CD8-positive, alpha-beta memory T cell (primary cell): ENCODE measurements at places on chromosomes 2 and 18. TPM values are rescaled to one million over a fixed set of nuclear protein-coding genes. Genes with fewer than 3 reads are reported as not detected.

Gene UGT1A6
- not detected for total RNA-seq

Gene C2orf66
- not detected for total RNA-seq

Gene SNTG2
- 1.3 TPM for total RNA-seq

Gene KANSL1L
- total RNA-seq, result 5.0 TPM

Gene CHST9
- not detected for total RNA-seq

Gene RTKN
- total RNA-seq, result 1.4 TPM

Gene TMEM169
- 0.73 TPM for total RNA-seq

Gene TTC39C
- total RNA-seq, result 59.5 TPM

Gene PHOSPHO2
- 6.3 TPM for total RNA-seq

Gene GBX2
- total RNA-seq, result not detected

Gene CIDEA
- not detected for total RNA-seq

Gene AGFG1
- total RNA-seq, result 139 TPM

Gene UGT1A4
- not detected for total RNA-seq

Gene PIEZO2
- not detected for total RNA-seq

Gene CLIP4
- 20.5 TPM for total RNA-seq

Gene IL1R2
- total RNA-seq, result 1.4 TPM

Gene UBR3
- total RNA-seq, result 22.1 TPM

Gene DUSP28
- total RNA-seq, result 7.0 TPM

Gene LAMA1
- not detected for total RNA-seq
